ENCODE measurements at places on chromosomes 2 and 18.

DNA sequence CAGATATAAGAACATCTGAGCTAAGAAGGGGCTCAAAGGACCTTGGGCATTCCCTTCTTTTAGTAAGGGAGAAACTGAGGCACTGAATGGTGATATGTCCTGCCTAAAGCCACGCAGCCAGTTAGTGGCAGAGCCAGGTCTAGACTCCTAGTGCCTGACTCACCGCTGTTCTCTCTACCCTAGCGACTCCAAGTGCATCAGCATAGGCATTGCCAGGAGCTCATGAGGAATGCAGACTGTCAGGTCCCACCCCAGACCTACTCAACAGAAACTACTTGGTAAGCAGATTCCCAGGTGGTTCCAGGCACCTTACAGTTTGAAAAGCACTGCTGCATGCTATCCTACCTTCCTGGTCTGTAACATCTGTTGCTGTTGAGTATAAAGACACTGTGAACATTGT is 158.9 kb downstream of the MSH2 start:
- DNase-seq: no peak

GRCh38 chr2:123928358-123928757 is 96.7 kb upstream of the CNTNAP5 start:
- DNase-seq: no peak

GRCh38 chr18:34956663-34957062 is 84.5 kb upstream of the MAPRE2 start:
- DNase-seq: peak; percentile 64

GRCh38 chr2:236169741-236170589 is 1.8 kb upstream of the GBX2 start:
- DNase-seq: no peak

DNA sequence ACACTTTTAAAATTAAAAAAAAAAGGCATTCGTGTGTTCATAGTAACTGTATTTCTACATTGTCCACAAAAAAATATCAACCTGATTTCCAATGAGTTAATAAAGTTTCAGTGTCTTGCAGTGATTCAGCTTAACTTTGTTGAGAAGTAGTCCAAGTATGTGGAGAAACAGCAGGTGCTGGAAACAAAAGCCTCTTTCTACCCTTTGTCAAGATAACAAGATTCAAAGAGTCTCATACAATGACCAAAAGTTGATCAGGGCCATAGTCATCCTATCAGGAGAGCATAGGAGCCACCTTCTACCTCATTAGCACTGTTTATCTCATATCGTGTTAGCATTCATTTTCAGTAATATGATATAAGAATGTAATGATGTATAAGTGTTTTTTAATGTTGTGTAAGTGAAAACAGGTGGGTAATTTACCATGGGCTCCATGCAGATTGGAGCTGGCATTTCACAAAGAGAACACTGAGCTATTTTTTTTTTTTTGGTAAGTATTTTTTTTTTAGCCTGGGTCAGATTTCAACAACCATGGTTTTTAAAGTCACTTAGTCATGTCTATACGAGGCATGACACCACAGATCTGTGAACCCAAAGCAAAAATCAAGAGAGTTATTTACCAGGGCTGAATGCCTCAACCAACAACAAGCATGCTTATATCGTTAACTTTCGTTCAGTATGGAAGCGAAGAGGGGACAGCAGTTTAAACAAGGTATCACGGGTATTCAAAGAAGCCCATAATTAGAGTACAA is 165.0 kb upstream of the ZNF521 start:
- DNase-seq: no peak

- no peak for DNase-seq
These were observed 61.3 kb downstream of the DDX18 start for GRCh38 chr2:117875786-117876185.

- DNase-seq: no peak
These were observed 14.1 kb downstream of the SKA1 start for GRCh38 chr18:50388988-50389387.

- DNase-seq: no peak
These were observed 31.9 kb upstream of the TGIF1 start for GRCh38 chr18:3418083-3418482.

GRCh38 chr2:14297340-14297739 is 335.2 kb upstream of the LRATD1 start:
- no peak for DNase-seq

DNA sequence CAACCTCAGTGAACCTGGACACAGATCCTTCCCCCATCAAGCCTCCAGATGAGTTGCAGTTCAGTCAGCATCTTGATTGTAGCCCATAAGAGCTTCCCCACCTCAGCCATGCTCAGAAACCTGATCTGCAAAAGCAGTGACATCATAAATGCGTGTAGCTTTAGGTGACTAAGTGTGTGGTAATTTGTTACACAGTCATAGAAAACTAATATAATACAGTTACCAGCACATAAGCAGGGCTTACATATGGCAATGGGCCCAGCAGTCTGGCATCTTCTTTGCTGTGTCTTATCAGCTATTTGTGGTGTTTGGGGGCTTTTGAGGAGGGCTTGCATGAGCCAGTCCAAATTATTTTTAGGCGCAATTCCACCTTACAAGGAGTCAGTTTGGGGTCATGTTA is 807.0 kb downstream of the SLC4A3 start:
- peak; percentile 64 for DNase-seq

Data from HCEC 1CT (cell line).